IMR-90 (cell line): ENCODE measurements at places on chromosomes 5 and 9.

- DNase-seq: peak; percentile 35
Measured at GRCh38 chr5:32712481-32713360, 1.6 kb downstream of the NPR3 start.

DNA sequence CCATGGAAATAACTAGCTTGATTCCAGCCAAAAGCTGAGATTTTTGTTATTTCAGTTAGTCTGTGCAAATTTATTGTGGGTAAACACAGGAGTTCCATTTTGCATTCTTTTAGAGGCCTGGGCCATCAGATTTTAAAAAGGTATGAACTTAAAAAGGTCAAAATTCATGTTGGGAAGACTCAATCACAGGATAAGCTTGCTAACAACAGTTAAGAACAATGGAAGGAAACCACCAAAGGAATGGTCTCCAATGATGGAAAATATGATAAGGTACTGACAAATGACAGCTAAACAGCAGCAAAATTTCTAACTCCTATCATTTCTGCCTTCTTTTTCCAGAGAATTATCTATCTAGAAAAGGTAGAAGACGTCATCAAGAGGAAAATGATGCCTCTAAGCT is 16.0 kb downstream of the ABITRAM start:
- no peak for DNase-seq

- DNase-seq: no peak
Measured at GRCh38 chr5:73395256-73395655, 53.3 kb downstream of the FOXD1 start.

- no peak for DNase-seq
Measured at GRCh38 chr5:66333192-66333591, 189.1 kb downstream of the SREK1 start.

DNA sequence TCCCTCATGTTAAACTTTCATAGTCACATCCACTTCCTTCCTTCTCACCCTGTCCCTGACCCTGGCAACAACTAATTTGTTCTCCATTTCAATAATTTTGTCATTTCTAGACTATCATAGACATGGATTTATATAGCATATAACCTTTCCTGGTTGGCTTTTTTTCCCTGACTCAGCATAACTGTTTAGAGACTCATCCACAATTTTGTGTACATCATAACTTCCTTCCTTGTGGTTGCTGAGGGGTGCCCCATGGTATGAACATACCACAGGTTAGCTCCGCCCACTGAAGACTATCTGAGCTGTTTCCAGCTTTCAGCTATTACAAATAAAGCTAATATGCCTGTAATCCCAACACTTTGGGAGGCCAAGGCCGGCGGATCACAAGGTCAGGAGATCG is 137.3 kb downstream of the PHF2 start:
- DNase-seq: no peak

- DNase-seq: peak; percentile 83
Measured at GRCh38 chr5:120454094-120454798, 9.9 kb upstream of the PRR16 start.

- DNase-seq: peak; percentile 87
Measured at GRCh38 chr5:98638701-98639100, 134.8 kb upstream of the RGMB start.

GRCh38 chr9:78539904-78540303 is 243.0 kb downstream of the PSAT1 start:
- DNase-seq: peak; percentile 77

- DNase-seq: no peak
Measured at GRCh38 chr9:137666955-137667670, 48.3 kb downstream of the EHMT1 start.

DNA sequence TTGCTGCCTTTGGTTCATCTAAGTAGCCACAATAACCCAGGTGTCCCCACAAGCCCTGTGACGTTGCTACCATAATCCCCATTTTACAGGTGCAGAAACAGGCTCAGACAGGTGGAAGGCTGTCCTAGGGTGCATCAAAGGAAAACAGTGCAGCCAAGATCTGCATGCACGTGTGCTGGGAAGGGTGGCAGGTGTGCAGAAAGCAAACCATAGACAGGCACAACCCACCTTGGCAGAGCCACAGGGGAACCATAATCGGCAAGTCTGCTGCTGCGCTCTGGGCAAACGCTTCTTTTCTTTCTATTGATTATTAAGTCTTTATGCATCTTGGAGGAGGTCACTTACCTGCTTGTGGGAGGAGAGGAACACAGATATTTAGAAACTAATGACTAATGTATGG is 7.1 kb downstream of the NSG2 start:
- no peak for DNase-seq

GRCh38 chr9:86141843-86142242 is 42.5 kb upstream of the GOLM1 start:
- no peak for DNase-seq

DNA sequence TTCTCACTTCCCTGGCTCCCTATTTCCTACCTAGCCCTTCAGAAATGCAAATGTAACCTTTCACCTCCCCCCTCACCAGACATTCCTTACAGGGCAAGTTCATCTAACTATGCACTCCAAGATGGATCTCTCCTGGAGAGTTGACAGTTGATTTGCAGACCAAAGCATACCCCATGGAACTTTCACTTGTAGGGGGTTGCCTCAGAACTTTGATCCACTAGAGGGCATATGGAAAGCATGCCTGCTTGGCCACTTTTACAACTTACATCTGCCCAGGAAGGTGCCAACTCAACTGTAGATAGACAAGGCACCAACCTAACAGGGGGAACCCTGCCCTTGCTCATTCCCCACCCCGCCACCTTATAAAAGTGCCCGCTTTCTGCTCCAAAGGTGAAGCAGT is 187.8 kb downstream of the NXNL2 start:
- peak; percentile 26 for DNase-seq

DNA sequence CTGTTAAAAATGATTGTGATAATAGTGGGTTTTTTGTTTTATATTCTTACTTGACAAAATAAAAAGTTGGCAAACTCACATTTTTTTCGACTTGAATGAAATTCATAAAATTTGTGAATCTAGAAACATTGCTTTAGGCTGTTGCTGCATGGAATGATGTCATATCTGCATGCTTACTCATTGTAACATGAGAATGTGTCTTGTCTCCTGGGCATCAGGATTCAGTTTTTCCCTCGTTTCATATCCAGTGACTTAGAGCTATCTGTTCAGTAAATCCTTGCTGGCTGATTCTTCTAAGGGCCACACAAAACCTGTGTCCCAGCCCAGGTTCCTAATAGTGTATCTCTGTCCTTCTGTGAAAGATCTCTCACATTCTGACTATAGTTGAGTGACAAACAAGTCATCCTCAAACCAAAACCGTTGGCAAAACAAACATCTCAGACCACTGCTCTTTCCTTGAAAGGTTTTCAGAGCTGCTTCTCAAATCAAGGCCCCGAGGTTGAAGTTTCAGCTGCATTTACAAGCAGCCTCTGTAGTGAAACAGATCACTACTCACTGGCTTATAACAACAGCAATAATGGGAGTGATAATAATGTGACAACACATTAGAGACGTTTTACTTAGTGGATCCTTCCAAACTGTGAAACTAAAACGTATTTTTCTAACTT is 95.0 kb downstream of the NPR3 start:
- peak; percentile 94 for DNase-seq

- DNase-seq: no peak
Measured at GRCh38 chr9:570187-570586, 271.3 kb upstream of the DMRT1 start.

DNA sequence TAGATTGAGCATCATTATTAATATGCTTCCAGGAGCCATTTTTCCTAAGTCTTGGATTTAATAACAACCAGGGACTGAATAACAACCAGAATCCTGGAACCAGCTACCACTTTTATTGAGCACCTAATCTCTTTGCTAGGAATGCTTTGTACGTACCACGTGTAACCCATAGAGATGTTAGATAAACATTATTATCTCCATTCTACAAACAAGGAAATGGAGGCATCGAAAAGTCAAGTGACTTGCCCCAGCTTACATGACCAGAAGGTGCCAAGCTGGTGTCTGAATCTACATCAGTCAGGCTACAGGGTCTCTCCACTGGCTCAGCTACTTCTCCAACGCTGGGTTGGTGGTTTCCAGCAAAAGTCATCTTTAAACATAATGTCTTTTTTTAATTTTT is 256.1 kb upstream of the ANKRD55 start:
- DNase-seq: no peak

- no peak for DNase-seq
Measured at GRCh38 chr5:124825983-124826337, 79.5 kb upstream of the ZNF608 start.
